ENCODE measurements at places on chromosomes 2 and 18.
A peak's percentile ranks its signal among the peaks of the same experiment; 100 is the strongest.

DNA sequence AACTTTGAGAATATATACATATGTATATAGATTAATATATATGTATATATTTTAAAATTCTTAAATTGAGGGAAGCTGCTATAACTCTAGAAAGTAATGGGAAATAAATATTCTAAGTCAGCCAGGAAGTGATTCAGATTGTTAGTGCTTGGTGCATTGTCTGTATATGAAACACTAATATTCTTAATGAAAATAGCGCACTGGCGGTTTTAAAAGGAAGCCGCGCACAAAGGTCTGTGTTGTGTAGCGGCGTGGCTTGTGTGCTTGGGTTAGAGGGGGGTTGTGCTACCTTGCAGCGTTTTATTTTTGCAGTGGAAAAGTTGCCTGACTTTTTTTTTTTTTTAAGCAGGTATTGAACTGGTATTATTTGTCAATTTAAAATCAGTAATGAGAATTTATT is 11.3 kb downstream of the TSHZ1 start:
- no peak for DNase-seq

DNA sequence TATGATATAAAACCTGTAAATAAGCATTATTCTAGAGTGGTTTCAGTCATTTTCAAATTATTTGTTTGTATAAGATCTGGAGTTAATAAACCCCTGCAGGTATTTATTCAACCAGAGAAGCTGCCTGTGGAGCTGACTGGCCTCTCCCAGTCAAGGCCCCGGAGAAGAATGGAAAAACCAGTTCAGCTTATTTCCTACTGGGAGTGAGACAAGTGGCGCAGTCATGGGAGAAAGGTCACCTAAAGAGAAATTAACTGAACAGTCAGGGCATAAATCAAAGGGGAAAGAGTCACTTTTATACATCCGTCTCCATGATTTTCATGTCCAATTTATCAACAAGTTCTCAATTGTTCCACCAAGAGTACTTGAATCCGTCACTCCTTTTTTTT is 240.9 kb downstream of the RNF152 start:
- no peak for DNase-seq

- DNase-seq, result no peak
These were observed 37.0 kb downstream of the CD8B2 start for GRCh38 chr2:106523976-106524665.

DNA sequence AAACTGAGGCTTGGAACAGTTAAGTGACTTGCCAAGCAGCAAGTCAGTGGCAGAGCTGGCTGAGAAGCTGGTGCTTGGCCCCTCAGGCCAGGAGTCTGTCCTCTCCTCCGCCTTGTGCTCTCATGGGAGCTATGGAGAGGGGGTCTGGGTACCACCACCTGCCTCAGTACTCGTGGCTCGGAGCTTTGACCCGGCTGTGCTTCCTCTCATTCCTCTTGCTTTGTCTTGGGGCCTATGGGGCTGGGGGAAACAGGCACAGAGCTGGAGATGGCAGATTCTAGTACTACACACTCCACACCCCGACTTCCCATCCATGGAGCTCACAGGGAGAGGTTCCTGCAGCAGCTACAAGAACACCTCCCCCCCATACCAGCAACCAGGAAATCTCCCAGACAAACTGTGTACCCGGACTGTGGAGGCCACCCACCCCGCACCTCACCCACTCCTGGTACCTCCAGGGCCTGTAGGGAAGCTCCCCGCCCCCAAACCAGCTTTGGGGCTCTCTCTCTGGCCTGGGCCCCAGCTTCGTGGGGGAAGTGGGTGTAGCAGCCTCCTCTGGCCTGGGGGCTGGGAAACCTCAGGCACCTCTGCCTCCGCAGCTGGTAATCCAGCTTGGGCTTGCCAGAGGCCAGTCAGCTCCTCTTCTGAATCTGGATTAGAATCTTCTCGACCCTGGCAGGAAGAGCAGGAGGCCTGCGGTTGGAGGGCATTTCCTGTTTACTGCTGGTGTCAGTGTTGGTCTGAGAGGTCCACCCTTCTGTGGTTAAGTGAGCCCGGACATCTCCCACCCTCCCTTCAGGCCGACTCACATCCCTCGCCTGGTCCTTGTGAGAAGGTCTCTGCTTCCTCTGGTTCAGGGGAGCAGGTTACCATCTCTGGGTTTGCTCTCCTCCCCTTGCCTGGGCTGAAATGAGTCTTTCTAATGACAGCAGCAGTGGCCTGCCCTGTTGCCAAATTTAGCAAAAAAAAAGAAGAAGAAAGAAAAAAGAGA is 22.3 kb upstream of the RHOB start:
- no peak for DNase-seq

- DNase-seq, result no peak
These were observed 816.6 kb downstream of the SATB2 start for GRCh38 chr2:198641161-198641560.

- no peak for DNase-seq
These were observed 74.1 kb downstream of the CTIF start for GRCh38 chr18:48612917-48613316.

DNA sequence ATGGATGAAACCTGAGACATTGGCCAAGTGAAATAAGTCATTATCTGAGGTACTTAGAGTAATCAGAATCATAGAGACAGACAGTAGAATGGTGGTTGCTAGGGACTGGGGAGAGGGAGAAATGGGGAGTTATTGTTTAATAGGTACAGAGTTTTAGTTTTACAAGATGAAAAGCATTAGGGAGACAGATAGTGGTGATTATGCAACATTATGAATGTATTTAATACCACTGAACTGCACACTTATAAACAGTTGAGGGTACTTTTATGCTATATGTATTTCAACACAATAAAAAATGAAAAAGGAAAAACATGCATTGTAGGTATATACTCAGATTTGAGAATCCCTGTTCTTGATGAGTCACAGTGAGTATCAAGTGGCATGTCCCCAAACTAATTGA is 59.7 kb downstream of the EPC2 start:
- no peak for DNase-seq

GRCh38 chr2:66890166-66890742 is 455.3 kb downstream of the MEIS1 start:
- DNase-seq, result no peak

DNA sequence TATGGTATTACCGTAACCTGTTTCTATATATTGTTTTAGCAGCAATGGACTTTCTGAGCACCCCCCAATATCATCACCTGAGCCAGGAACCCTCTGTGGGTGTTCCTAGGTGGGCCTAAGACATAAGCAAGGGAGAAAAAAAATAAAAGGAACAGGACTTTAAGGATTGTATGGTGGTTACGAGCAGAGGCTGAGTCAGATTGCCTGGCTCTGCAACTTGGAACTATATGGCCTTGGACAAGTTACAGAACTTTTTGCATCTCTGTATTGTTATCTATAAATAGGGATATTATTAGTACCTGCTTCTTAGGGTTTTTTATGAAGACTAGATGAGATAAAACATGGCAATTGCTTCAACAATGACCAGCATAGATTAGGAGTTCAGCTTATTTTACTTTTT is 34.9 kb downstream of the MFSD6 start:
- DNase-seq, result no peak

- DNase-seq, result no peak
These were observed 191.7 kb downstream of the CD226 start for GRCh38 chr18:69755856-69756496.

DNA sequence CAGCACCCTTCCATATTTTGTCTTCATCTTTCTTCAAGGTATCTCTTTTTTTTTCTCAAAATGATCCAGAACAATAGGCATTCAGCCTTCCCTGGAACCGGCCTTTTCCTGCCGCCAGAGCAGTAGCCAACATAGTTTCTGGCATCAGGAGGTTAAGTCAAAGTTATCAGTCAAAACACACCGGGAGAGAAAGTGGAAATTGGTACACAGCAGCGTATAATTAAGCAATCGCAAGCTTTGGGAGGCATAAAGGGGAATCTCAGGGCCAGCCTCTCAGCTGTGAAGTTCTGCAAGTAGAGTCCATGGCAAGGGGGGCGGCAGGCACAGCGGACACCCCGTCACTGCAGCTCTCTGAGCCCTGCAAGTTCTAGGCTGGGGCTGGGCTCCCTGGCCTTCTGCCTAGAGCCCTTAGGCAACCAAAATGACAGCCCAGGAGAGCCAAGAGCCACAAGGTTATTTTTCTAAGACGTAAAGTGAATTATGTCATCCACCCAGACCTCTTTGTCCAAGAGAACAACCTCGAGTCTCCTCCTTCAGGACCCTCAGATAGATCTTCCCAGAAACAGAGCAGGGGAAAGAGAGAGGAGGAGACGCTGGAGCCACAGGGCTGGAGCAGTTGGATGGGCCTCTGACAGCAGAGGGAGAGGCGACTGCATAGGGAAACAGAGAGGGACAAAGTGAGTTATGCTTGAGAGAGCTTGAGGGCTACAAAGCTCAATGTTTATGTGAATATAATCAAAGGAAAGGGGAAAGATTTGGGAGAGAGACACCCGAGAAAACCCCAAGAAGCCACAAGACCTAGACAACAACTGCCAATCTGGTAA is 114.7 kb downstream of the BCL2L11 start:
- no peak for DNase-seq

- no peak for DNase-seq
These were observed 97.7 kb upstream of the ACAA2 start for GRCh38 chr18:49910986-49911385.

- DNase-seq, result no peak
These were observed 531.5 kb downstream of the TNS1 start for GRCh38 chr2:217471319-217471718.

DNA sequence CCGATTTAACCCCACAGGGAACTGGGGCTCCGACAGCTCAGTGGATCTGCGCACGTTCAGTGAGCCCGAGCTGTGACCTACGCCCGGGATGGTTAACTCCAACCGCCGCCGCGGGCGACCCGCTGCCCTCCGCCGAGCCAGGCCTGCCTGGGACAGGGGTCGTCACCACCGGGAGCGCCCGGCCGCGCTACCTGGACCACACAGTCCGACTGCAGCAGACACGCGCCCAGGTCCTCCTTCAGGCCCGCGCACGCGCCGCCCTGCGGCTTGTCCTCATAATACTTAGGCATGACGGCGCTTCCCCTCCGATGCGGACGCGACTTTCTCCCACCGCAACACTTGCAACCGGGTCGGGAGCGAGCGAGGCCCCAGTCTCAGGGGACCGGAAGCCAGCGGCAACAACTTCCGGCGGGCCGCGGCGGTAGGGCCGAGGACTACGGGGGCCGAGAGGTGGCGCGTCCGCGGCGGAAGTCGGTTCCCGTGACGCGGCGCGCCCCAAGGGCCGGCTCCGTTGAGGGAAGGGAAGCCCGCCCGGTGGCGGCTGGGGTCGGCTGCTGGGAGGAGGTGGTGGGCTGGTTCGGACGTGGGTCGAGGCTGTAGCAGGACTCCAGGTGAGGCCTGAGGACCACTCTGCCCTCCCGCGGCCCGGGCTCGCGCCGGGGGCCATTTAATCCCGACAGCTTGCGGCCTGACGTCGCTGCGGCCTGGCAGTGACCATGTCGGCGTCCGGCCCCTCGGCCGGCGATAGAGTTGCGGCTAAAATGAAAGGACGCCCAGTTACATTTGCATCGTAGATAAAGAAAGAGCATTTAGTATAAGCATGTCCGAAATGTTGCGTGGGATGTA is at the start of the genes COA5 and UNC50:
COA5 (minus strand) TSS at position 397 of the 846 bp plus-strand sequence; CDS start at position 290, 107 bp downstream.
UNC50 (plus strand) TSS at position 474 of the 846 bp plus-strand sequence. CDS start 1,171 bp downstream, outside the sequence.
- DNase-seq, result peak; percentile 91

- no peak for DNase-seq
These were observed 30.9 kb upstream of the DOCK10 start for GRCh38 chr2:225073198-225073597.

GRCh38 chr18:50282521-50283335 is 1.4 kb upstream of the MBD1 start:
- peak; percentile 23 for DNase-seq

- DNase-seq, result no peak
These were observed 161.6 kb downstream of the LCLAT1 start for GRCh38 chr2:30608643-30609042.
